CD4-positive, alpha-beta memory T cell (primary cell): ENCODE measurements at places on chromosomes 11 and 22.

- no peak for DNase-seq
Observed at GRCh38 chr11:75011872-75012271, 23.1 kb downstream of the NEU3 start.

DNA sequence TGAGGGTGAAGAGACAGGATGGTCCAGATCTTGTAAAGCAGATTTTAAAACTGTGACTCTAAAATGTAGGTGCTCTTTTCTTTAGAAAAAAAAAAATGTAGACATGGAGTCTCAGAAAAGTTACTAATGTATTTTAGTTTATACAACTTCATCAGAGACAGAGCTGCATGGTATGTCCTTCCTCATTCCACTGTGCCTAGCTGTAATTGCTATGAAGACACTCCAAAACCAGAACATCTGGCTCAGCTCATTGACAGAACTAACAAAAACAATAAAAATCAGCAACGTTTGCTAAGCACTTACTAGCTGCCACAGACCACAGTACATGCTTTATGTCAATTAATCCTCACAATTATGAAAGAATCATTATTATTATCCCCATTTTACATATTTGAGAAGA, 160.7 kb downstream of the BARX2 start:
- no peak for DNase-seq

- no peak for DNase-seq
Observed at GRCh38 chr22:40237788-40238424, 60.2 kb downstream of the TNRC6B start.

DNA sequence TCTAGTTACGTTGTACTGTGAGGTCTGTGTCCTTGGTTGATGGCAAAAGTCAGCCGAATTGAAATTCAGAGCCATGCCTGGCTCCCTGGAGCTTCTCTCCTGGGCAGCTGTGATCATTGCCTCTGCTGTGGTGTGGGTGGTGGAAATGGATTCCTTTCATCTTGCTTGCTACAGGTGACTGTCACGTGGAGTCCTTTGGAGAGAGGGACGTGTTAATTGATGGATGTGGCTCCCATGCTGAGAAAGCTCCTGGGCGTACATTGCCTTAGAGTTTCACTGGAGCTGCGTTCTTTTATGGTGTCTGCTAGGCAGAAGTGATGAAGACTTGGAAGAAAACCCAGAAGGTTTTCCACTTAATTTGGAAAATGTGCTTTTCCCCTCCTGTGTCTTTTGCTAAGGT, 41.9 kb upstream of the PPP6R3 start:
- DNase-seq = no peak

DNA sequence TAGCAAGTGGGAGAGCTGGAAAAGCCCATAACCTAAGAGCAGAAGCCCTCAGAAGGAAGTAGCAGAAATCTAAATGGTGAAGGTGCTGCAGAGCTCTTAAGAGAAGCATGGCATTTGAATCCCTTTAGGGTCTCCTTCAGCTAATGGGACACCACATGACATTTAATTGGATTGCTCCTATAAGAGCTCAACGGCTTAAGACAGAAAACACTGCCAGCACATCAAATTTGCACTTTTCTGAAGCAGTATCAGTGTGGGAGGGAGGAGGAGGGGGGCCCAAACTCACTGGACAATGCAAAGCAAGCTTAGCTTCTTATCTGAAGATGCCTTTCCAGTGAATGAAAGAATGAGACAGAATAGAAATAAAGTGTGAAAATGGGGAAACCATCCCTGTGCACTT, 287.9 kb upstream of the MTNR1B start:
- DNase-seq = no peak

DNA sequence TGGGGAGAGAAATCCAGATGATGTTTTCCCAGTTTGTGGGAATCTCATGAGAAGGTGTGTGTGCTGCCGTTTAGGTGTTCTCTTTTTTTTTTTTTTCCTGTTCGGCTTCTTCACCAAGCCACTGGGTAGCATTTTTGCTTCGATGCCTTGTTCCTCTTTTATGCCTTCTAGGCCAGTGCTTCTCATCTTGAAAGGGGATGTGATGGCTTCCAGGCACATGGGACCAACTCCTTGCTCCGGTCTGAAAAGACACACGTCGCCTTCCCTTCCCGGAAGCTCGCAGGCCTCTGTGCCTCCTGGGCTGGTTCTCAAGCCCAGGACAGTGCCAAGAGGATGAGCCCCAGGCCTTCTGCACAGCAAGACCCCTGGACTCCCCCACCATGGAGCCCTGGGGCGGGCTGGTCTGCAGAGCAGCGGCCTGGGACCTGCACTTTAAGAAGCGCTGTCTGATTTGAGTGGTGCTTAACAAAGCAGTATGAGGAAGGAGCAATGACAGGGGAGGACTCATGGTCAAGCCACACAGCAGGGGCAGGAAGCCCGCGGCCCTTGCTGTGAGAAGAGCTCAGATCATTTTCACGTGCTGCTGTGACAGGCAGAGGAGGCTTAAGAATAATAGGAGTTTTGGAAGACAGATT, 158.8 kb downstream of the MPPED1 start:
- no peak for DNase-seq

- no peak for DNase-seq
Observed at GRCh38 chr11:112965656-112966055, 4.4 kb downstream of the NCAM1 start.

GRCh38 chr11:67421430-67422031, 6.1 kb downstream of the CARNS1 start:
- DNase-seq = no peak

DNA sequence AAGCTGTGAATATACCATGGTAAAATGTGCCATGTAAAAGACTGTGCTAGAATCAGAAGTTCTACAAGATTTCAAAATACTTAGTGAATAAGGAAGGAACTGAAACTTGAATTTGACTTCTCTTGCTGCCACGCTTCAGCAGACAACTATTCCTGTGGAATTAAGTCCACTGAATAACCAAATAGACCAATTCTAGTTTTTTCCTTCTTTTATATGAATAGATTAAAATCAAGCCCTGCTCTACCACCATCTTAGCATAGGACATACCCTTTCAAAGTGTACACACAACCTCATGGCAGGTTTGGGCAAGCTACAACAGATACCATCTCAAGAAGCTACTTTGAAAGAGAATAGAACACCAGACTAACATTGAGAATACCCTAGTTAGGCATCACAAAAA, 23.4 kb upstream of the CLNS1A start:
- DNase-seq = no peak

GRCh38 chr11:115141231-115142114, 362.7 kb downstream of the CADM1 start:
- no peak for DNase-seq

- DNase-seq = no peak
Observed at GRCh38 chr22:49783036-49783746, 44.5 kb downstream of the BRD1 start.

GRCh38 chr11:75403037-75403436, 3.7 kb downstream of the RPS3 start:
- DNase-seq = no peak
